ENCODE measurements at places on chromosomes 6 and 20.

- no peak for DNase-seq
Observed at GRCh38 chr6:122997541-122998150, 1.6 kb downstream of the CLVS2 start.

GRCh38 chr6:84078335-84078734, 44.8 kb downstream of the MRAP2 start:
- no peak for DNase-seq

DNA sequence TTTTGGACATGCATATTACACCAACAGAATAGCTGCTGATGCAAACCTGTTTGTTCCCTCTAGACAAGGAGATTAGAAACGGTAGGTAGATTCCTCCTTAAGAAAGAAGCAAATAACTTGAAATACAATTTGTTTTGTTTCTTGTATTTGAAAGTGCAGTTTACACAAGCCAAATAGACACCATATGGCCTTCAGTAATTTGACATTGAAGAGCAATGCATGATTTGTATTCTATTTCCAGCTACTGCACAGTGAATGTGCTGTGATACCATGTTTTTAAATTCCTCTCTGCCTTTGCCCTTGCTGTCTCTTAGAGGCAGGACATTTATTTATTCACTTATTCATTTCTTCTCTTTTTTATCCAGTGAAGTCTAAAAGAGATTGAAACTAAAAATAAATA, 31.9 kb upstream of the ANKEF1 start:
- no peak for DNase-seq

- no peak for DNase-seq
Observed at GRCh38 chr6:112330071-112330878, 16.9 kb upstream of the RFPL4B start.

DNA sequence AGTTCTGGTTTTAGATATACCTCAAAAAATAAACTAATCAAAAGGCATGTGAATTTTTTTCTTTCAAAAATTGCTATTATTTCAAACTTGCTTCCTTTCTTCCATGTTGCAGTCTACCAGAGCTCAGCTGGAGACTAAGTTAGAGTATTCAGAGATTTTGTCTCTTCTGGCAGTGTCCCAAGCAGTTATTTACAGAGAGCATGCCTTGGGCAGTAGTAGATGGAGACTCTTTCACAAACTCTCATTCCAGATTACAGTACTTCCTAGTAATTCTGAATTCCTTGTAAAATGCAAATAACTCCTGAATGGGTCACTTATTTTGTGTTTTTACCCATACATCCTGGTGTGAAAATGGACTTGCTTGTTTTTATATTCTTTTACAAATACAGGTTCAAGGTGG, 703.4 kb downstream of the EPHA7 start:
- no peak for DNase-seq

GRCh38 chr20:1302685-1303541, 26.0 kb downstream of the SDCBP2 start:
- peak; percentile 39 for DNase-seq

DNA sequence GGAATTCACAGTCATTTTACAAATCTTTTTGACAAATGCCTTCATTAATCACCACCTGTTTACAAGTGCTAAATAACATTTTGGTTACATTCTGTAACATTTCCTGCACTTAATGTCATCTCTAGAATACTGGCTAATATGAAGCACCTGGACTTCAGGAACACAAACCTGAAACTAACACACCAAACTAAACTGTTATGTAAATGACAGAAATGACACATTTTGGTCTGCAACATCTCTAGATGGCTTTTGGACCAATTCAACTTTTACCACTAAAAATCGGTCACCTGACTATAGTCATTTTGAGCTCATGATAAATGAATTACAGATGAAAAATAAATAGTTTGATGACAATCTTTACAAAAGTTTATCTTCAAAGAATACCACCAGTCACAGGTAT, 80.6 kb downstream of the ATG5 start:
- no peak for DNase-seq

DNA sequence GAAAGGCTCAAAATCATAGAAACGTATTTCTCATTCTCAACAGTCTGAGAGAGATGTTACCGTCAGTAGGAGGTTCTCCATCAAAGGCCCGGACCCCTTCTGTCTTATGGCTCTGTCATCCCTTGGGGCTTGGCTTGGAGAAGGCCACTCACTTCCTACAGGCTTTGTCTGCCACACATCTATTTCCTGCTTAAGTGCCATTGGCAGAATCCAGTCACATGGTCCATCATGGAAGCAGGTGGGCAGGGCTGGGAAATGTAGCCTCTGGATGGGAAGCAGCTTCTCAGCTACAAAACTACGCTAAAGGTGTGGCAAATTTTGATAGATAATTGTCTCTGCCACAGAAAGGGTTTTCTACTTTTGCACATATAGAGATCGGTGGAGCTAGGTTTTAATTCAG, 12.6 kb upstream of the ZFP64 start:
- DNase-seq, result no peak

GRCh38 chr20:38114353-38114791, 50.7 kb downstream of the TGM2 start:
- no peak for DNase-seq
